ENCODE measurements at places on chromosomes 5 and 9. TPM values are rescaled to one million over a fixed set of nuclear protein-coding genes. Genes with fewer than 3 reads are reported as not detected.

GRCh38 chr5:1392801-1393565 is 48.1 kb upstream of the CLPTM1L start:
- H3K4me3 ChIP-seq = no peak overlapping the region
- H3K27me3 ChIP-seq = peaks cover 47% of the 10 kb centered on the region
- no peak overlapping the region for H3K27ac ChIP-seq
- no peaks in the 10 kb centered on the region for H3K36me3 ChIP-seq

GRCh38 chr5:152686931-152687330 is 281.9 kb upstream of the NMUR2 start:
- no peaks in the 10 kb centered on the region for H3K27me3 ChIP-seq
- no peak for DNase-seq
- H3K4me1 ChIP-seq = no peaks in the 10 kb centered on the region
- H3K27ac ChIP-seq = no peak overlapping the region
- no peak overlapping the region for H3K4me3 ChIP-seq

GFM2 gene
- 19.8 TPM for total RNA-seq

- peaks cover 26% of the 10 kb centered on the region for H3K4me1 ChIP-seq
- no peaks in the 10 kb centered on the region for H3K27me3 ChIP-seq
- no peak overlapping the region for H3K27ac ChIP-seq
- peaks cover 7% of the 10 kb centered on the region for H3K36me3 ChIP-seq
These were observed 2.3 kb downstream of the ALAD start for GRCh38 chr9:113398796-113399195.

SPINK4 gene
- not detected for total RNA-seq

DNA sequence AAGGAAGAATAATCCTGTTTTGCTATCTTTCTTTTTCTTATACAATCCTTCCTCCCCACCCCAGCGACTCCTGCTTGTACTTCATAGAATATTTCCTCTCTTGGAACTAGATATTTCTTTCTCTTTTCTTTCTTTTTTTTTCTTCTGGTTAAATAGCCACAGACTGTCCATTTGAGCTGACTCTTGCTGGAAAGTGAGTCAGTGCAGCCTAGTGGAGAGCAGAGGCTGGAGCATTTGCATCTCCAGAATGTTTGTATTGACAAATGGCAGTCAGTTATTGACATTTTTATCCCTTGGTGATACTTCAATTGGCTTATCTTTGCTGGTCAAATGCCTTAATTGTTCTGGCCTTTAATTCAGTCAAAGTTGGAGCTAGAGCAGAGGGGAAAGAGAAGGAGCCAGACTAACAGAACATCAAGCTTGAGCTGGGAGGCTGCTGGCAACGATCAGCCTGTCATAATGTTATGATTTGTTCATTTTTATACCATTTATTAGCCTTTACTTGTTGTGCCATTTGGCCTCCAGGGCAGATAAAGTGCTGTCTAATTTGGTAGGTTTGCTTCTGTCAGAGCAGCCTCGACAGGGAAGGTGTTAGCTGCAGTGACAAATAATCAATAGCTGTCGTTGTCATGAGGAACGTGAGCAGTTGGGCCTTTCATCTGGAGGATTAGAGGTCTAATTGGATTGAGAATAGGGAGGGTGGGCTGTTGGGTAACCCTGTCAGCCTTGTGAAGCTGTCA is 69.0 kb downstream of the INVS start:
- H3K4me3 ChIP-seq = no peak overlapping the region
- no peak overlapping the region for H3K27ac ChIP-seq
- no peak for DNase-seq
- peaks cover under 1% of the 10 kb centered on the region for H3K36me3 ChIP-seq
- H3K4me1 ChIP-seq = no peaks in the 10 kb centered on the region

GAS1 gene
- 17.3 TPM for total RNA-seq

FOXD1 gene
- 0.74 TPM for total RNA-seq
